T-helper 2 cell (primary cell): ENCODE measurements at places on chromosomes 1 and 21.

- DNase-seq, result no peak
These were observed 8.1 kb downstream of the KAZN start for GRCh38 chr1:14606632-14607031.

DNA sequence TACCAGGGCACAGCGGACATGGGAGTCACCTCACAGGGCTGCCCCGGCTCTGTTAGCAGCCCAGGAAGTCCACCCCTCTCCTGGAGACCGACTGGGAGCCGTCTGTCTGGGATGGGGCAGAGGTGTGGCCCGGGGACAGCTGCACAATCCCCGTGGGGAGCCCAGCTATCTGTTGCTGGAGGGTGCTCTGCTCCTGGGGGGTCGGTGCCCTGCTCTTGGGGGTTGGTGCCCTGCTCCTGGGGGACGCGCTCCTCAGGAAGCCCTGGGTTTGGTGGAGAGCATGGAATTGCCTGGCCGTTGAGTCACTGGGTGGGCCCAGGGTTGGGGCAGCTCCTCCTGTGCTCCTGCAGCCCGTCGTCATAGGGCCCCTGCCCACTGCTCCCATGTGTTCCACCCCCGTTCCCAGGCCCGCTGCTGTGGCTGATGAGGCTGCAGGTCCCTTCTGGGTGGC, 39.3 kb downstream of the AGPAT3 start:
- DNase-seq, result no peak

DNA sequence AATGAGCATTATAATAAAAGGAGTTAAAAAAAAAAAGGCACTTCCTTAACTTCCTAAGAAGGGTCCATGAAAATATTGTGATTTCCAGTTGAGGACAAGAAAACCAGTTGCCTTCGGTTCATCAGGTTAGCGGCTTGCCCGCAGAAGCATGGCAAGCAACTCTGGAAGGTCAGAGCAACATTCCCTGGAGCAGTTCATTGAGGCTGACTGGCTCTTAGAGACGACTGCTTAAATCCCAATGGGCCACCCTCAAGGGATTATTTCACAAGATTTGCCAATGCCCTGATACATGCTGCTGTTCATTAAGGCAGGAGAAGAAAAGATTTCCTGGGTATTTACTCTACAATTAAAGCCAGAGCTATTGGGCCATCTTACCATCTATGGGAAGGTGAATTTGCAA, 29.0 kb upstream of the CASQ2 start:
- DNase-seq, result no peak

- DNase-seq, result no peak
These were observed 194.2 kb downstream of the SIPA1L2 start for GRCh38 chr1:232435729-232436128.

GRCh38 chr1:183583466-183583865, 6.8 kb downstream of the NCF2 start:
- no peak for DNase-seq

DNA sequence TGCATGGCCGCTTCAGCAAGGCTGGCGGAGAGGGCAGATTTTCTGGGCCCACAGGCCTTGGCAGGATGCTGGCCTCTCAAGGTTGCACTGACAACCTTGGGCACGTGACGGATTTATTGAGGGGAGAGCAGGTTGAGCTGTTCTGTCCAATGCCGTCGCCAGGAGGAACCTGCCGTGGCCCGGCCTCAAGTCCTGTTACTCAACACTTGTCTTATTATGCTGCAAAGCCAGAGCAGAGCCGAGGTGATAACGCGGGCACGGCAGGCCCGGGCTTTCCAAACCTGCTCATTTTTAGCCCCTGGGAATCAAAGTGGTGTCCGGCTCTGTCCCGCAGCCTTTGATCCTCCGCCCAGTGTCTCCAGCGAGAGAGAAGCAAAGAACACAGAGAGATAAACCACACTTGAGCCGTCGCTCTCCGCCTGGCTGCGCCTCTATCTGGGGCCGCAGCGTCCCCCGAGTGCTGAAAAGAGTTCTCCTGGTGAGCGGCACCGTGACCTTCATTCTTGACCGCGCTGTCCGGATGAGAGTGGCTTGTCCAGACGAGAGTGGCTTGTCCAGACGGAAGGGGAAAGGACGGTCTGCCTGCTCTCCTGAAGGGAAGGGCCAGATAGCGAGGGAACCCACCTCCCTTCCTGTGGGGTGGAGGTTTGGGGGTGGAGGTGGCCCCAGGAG, 162.3 kb upstream of the ARHGEF16 start:
- no peak for DNase-seq

DNA sequence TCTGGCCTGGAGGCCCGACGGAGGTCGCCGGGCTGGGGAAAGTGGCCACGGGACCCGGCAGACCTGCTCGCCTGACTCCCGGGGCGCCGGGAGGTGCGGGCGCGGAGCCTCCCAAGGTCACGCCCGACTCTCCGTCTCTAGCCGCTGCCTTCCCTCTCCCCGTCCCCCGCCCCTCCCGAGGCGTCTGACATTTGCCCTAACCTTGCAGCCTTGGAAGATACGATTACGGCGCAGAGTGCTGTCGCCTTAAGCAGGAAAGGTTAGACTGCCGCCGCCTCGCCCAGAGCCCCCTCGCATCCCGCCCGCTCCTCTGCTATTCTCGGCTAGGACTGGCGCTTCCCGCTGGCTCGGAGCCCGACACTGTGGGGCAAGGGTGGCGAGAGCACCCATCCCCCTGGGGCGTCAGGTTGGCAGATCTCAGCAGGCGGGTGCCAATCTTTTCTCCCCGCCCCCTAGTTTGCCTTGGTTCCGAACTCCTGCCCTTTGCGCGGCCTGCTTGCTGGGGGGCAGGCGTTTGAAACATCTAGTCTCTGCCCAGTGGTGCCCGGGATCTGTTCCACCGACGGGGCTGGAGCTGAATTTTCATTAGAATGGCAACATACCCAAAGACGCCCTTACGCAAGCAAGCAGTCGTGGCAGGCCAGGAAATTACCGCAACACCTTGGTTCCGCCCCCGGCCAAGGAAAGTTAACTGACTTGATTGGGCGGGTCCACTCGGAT, 835 bp downstream of the PGM1 start:
- DNase-seq, result peak; percentile 73

- peak; percentile 78 for DNase-seq
These were observed 34.7 kb downstream of the TOMM20 start for GRCh38 chr1:235093696-235094592.

DNA sequence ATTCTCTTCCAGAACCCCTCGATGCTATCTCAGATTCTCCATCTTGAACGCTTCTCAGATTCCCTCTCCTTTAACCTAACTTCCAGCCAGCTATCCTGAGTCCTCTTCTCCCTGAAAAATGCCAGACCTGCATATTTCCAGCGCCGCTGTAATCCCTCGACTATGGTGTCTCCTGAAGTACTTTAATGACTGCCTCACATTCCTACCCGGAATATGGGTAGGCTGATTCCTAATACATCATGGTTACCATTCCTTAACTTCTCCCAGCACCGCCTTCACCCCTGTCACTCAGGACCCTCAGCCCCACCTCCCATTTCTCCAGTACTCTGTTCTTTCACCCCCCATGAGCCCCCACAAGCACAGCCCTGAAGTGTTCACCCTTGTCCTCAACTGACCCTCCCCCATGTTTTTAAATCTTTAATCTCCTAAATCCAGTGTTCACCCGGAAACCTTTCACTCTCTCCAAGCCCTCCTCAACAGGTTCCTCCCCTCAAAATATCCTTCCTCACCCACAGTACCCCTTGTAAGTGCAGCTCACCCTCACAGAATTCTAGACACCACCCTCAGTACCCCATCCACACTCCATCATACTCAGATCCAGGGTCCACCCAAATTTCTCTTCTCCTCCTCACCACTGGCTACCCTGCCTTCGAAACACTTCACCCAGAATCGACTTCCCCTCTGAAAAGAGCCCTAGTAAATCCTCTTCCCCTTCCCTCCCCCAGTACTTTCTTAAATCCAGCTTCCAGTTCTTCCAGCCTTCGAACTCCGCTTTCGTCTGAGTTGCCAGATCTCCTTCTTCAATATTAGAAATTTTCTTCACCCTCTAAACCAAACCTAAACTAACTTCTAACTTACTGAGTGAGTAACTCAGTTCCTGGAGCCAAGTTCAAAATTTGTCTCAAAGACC, 922 bp downstream of the CPT2 start:
- no peak for DNase-seq

DNA sequence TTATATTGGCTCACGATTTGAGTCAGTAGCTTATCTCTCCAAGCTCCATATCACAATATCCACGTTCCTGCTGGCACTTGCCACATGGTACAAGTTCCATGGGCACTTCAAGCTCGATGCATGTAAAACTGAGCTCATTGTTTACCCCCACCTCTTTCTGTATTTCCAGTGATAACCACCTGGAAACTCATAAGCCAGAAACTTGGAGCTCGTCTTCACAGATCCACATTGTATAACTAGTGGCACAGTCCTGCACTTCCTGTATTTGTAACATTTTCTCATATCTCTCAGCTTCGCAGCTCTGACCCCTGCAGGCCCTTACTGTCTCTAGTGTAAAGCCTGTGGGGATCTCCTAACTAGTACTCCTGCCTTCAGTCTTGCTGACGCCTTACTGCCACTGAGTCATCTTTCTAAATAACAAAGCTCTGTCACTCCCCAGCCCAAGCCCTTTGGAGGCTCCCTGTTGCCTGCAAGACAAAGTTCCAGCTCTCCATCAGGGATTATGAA, 6.5 kb upstream of the C2CD4D start:
- DNase-seq, result no peak

- DNase-seq, result no peak
These were observed 471.8 kb upstream of the PRMT6 start for GRCh38 chr1:106584676-106585075.

DNA sequence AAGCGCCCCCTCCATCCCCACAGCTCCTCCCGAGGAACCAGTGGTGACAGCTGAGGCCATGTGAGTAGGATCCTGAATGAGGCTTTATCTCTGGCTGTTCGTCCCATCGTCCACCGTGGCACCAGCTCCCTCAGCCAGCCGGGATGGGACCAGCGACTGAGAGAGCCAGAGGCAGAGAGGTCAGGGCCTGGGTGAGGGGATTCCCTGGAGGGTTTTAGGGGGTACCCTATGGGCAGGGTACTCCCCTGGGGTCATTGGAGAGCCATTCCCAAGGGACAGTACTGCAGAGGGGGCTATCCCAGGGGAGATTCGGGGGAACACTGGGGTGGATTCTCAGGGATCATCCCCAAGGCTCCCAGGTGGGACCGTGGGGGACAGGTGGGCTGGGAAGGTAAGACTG, 2.4 kb downstream of the TMEM125 start:
- no peak for DNase-seq

- DNase-seq, result no peak
These were observed 44.2 kb upstream of the LPGAT1 start for GRCh38 chr1:211874521-211875347.

- DNase-seq, result no peak
These were observed 9.0 kb downstream of the SLC9A1 start for GRCh38 chr1:27145934-27146354.

GRCh38 chr1:116577759-116578314, 7.0 kb upstream of the CD58 start:
- no peak for DNase-seq

DNA sequence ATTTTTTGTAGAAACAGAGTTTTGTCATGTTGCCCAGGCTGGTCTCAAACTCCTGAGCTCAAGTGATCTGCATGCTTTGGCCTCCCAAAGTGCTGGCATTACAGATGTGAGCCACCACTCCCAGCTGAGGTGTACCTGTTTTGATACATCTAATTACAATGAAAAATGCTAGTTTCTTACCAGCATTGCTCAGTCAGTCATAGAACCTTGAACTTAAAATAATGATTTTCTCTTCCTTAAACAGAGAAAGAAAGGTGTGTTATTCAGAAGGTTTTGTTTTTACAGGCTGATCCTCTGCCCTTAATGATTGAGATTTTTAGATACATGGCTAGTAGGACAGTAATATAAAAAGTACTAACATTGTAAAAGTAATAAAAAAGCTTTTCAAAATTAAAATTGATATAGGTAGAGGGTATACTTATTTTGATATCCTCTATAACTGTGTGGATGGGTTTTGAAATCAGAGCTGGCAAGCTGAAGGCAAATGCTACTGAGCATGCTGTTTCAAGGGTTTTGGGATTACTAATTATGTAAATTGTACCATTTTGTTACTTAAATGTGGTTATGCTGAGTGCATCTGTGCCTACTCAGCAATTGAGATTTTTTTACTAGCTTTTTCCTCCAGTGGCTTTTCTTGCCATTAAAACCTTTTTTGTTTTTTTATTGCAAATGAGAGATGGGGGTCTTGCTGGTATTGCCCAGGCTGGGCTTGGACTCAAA, 16.1 kb downstream of the PRRC2C start:
- DNase-seq, result no peak

GRCh38 chr21:16342932-16343331, 613.1 kb downstream of the USP25 start:
- DNase-seq, result no peak

- no peak for DNase-seq
These were observed 121.5 kb downstream of the CASZ1 start for GRCh38 chr1:10674700-10675609.

GRCh38 chr1:61444288-61444687, 280.7 kb downstream of the TM2D1 start:
- DNase-seq, result no peak

DNA sequence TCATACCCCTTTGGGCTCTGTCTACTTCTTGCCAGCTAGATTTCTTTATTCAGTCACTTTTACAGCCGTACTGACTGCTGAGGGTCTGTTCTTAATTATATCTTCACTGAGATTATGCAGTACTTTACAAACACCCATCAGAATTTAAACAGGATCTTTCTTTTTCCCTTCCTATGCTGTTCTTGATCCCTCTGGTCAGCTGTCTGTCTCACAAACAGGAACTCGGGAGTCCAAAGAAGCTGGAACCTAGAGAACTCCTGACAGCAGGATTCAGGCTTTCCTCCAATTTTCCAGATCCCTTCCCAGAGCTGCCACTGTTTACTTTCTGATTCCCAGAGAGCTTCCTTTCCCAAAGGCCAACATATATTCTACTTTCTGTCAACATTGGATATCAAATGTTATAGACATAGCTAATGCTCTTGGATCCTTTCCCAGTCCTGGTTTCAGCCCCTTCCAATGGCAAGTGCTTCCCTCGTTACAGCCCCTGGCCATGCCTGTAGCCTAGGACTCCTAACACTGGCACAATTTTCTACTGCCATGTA, 59.5 kb downstream of the ATP2B4 start:
- no peak for DNase-seq

GRCh38 chr21:45386728-45387371, 18.1 kb upstream of the COL18A1 start:
- no peak for DNase-seq

DNA sequence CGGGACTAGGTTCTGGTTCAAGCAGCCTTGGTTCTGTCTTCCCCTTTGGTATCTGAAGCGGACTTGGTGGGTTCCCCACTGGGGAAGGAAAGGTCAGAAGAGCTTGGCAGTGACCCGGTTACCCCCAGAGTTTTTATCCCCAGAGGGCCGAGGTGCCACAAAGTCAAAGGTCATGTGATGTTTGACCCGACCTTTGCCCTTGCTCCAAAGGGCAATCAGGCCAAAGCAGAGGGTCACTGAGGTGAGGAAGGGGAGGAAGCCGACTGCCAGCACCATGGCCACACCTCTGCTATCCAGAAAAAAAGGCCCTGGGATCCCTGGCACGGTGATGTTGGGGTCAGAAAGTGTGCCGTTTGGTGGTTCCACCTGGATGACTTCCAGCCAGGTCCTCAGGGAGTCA, 4.4 kb downstream of the LINGO4 start:
- DNase-seq, result no peak
